Stimulated activated CD8-positive, alpha-beta memory T cell treated with anti-CD3 and anti-CD28 coated beads, Interleukin-4, amount 100 ng/mL, for 1 hour (primary cell): ENCODE measurements at places on chromosomes 11 and 22.

GRCh38 chr11:133041181-133041580, 491.1 kb downstream of the OPCML start:
- no peak for DNase-seq

DNA sequence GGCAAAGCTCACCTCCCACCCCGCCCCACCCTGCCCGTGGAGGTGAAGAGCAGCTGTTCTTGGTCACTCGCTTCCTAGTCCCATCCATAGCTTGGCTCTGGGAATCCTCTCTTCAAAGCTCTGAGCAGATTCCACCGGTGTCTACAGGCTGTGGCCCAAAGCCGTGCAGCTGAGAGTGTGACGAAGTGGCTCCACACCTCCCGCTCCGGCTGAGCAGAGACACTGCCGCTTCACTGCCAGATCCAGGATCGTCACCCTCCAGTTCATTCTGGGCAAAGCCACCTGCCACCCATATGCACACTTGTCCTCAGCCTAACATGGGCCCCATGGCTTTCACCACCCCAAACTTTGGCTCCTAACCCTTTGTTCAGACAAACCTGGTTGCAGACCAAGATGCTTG, 532.9 kb upstream of the B3GAT1 start:
- DNase-seq = no peak

DNA sequence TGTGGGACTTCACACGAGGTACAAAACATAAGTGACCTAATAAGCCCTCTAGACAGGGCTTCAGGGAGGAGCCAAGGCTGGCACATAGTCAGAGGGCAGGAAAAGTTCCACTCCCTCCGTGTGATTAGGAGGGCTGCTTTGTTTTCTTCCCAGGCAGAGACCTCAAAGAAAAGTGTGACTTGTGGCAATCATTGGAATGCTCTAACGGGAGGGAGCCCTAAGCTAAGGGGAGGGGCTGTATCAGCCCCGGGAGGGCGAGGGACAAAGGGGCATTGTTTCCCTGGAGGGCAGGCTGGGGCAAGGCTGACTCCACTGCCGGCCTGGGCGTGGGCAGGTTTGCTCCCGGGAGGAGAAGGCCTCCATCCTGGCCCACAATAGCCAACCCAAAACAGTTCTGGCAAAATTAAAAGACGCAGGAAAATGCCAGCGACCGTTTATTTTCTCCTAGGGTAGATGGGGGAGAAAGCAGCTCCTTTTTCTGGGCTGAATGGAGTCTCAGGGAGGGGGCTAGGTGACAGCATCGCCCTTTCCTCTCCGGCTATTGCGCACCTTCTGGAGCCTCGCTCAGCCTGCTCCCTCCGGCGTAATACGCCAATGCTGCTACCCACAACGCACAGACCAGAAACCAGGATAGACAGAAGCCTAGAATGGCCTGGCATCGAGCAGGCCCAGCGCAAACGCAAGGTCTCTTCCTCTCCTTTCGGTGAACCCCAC, 60.2 kb downstream of the ENDOD1 start:
- DNase-seq = no peak

GRCh38 chr11:106306942-106307341, 229.5 kb downstream of the AASDHPPT start:
- no peak for DNase-seq

GRCh38 chr22:38018938-38019827, 34.8 kb upstream of the SOX10 start:
- no peak for DNase-seq

GRCh38 chr22:48144318-48144717, 1381.9 kb downstream of the TBC1D22A start:
- DNase-seq = no peak

- no peak for DNase-seq
These were observed 2.6 kb downstream of the GGA1 start for GRCh38 chr22:37611207-37611606.

- DNase-seq = no peak
These were observed 1.1 kb downstream of the NPAT start for GRCh38 chr11:108221371-108221770.

DNA sequence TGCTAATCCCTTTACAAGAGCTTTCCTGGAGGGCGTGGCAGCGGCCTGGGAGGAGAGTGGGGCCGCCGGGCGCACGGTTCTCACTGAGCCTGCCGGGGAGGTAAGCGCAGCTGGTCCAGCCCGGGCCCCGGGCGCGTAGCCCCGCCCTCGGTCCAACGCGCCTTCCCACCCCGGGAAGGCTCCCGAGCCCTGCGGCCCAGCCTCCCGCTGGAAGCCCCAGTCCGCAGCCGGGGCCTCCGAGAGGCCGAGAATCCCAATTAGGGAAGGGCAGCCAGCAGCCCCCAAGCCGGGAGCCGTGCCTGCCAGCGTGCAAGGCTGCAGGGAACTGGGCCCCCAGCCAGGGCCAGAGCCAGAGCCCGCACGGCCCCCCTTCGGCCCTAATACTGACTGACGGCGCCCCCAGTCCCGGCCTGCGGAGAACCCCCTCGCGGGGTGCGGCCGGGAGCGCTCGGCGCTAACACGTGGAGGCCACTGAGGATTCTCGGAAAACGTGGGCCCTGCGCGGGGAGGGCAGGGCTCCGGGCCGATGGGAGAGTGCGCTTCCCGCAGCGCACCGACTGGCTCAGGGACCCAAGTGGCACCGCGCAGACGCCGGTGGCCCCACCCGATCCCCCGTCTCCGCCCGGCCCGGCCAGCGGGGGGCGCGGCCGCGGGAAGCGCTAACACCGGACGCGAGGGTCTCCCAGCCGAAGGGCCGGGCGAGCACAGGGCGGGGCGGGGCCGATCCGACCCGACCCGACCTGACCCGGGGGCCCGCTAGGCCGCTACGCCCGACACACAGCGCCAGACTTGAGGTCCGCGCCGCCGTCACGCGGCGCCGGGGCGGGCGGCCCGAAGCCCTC, 5.7 kb downstream of the ZFTA start:
- no peak for DNase-seq
